ENCODE measurements at places on chromosomes 5 and 9. TPM values are rescaled to one million over a fixed set of nuclear protein-coding genes. Genes with fewer than 3 reads are reported as not detected.

- H3K27me3 ChIP-seq: no peaks in the 10 kb centered on the region
- H3K4me1 ChIP-seq: no peaks in the 10 kb centered on the region
- H3K4me3 ChIP-seq: no peak overlapping the region
- DNase-seq: no peak
- H3K36me3 ChIP-seq: no peaks in the 10 kb centered on the region
These were observed 215.2 kb downstream of the SMARCA2 start for GRCh38 chr9:2230362-2230761.

- H3K27me3 ChIP-seq: no peaks in the 10 kb centered on the region
- no peak for DNase-seq
- H3K36me3 ChIP-seq: no peaks in the 10 kb centered on the region
- H3K4me1 ChIP-seq: no peaks in the 10 kb centered on the region
- no peak overlapping the region for H3K27ac ChIP-seq
These were observed 458 bp downstream of the PRSS3 start for GRCh38 chr9:33795819-33796218.

The SYK gene
- 18.1 TPM for total RNA-seq

The MAP1B gene
- 616 TPM for total RNA-seq

DNA sequence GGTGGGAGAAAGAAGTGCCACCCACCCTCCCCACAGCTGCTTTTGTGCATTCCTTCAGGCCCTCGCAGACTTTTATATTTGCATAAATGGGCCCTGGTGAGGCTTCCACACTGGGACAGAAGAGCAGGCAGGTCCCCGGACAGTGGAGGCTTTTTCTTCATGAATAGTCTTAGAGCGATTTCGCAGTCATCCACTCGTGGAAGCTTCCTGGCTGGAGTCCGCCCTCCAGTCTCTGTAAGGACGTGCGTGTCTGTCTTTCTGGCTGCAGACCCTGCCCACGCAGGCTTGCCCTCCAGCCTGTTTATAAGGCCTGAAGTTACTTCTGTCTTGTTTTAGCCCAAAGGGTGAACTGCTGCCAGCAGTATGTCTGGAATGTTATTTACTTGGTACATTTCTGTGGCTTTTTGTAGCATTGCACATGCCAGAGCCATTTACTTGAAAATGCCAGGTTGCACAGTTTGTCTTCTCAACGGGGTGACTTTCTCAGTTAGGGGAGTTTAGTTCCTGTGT lies 195.7 kb downstream of the AOPEP start:
- no peaks in the 10 kb centered on the region for H3K36me3 ChIP-seq
- peak overlapping the region; percentile 31 for H3K4me3 ChIP-seq

The ENTPD2 gene
- 0.92 TPM for total RNA-seq

The GRM6 gene
- not detected for total RNA-seq

GRCh38 chr5:128904805-128905567 lies 60.3 kb upstream of the SLC27A6 start:
- no peak for DNase-seq
- no peak overlapping the region for H3K4me3 ChIP-seq
- H3K27me3 ChIP-seq: no peaks in the 10 kb centered on the region
- no peak overlapping the region for H3K27ac ChIP-seq
- H3K4me1 ChIP-seq: no peaks in the 10 kb centered on the region

The FBXL17 gene
- 24.8 TPM for total RNA-seq

DNA sequence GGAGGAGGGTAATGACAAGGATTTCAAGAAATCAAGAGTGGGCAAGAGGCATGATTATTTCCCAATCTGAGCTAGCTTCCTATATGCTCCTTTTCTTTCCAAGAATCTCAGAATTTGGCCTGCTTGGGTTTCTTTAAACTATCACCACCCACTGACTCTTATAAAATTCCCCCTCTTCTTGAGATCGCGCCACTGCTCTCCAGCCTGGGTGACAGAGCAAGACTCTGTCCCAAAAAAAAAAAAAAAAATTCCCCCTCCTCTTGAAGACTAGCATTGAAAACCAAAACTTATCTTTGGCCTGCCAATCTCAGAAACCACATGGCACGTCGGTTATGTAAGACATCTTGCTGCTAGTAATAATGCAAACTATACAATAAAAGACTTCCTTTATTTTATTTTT lies 3.4 kb upstream of the DMXL1 start:
- no peak overlapping the region for H3K4me3 ChIP-seq
- H3K36me3 ChIP-seq: no peaks in the 10 kb centered on the region
- DNase-seq: no peak
- H3K27ac ChIP-seq: no peak overlapping the region

GRCh38 chr5:5711112-5711511 lies 288.6 kb downstream of the ICE1 start:
- no peak overlapping the region for H3K27ac ChIP-seq
- peak overlapping the region; percentile 34 for H3K4me3 ChIP-seq
- no peak for DNase-seq
- no peaks in the 10 kb centered on the region for H3K36me3 ChIP-seq
- H3K27me3 ChIP-seq: no peaks in the 10 kb centered on the region

DNA sequence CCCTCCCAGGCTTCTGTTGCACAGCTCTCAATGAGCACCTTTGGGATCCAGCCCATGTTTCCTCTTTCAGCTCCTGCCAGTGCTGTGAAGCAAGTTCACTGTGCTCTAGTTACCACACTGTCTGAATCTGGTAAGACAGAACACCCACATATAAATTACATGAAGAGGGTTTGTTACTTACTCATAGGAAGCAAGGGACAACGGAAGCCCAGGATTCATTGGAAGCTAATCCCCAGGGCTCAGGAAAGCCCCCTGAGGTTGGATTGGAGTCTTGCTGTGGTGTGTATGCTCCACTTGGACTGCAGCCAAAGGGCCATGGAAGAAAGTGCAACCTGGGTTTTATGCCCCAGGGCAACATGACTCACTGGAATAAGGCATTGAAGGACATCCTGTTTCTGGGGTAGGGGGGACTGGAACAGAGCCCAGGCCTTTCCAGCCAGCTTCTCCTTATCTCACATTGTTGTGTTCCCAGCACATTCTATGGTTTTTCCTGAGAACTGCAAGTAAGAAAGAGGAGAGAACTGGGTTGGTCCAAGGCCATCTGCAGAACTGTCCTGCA lies 15.6 kb upstream of the CLK4 start:
- H3K4me1 ChIP-seq: no peaks in the 10 kb centered on the region
- H3K27ac ChIP-seq: no peak overlapping the region
- no peaks in the 10 kb centered on the region for H3K36me3 ChIP-seq
- H3K4me3 ChIP-seq: no peak overlapping the region

The GCNT4 gene
- total RNA-seq: 3.1 TPM

The RPP25L gene
- 5.5 TPM for total RNA-seq

DNA sequence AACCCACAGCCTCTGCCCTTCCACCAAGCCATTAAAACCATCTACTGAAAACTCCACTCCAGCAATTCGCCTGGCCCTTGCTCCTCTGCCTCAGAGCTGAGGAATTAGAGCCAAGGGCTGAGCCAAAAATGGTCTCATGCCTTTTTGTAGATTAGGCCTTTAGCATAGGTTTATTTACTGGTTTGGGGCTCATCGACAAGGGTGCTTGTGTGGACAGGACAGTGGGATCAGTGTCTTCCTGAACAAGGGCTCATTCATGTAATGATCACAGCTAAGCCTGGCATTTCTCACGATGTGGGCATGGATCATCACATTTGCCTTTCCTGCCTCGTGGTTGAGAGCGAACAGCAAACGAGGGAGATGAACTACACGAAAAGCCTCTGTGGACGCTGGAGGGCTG lies 59.2 kb upstream of the PHF24 start:
- H3K27me3 ChIP-seq: no peaks in the 10 kb centered on the region
- no peaks in the 10 kb centered on the region for H3K4me1 ChIP-seq
- DNase-seq: no peak
- no peaks in the 10 kb centered on the region for H3K36me3 ChIP-seq
- H3K27ac ChIP-seq: no peak overlapping the region

The FOXD4L6 gene
- not detected for total RNA-seq

DNA sequence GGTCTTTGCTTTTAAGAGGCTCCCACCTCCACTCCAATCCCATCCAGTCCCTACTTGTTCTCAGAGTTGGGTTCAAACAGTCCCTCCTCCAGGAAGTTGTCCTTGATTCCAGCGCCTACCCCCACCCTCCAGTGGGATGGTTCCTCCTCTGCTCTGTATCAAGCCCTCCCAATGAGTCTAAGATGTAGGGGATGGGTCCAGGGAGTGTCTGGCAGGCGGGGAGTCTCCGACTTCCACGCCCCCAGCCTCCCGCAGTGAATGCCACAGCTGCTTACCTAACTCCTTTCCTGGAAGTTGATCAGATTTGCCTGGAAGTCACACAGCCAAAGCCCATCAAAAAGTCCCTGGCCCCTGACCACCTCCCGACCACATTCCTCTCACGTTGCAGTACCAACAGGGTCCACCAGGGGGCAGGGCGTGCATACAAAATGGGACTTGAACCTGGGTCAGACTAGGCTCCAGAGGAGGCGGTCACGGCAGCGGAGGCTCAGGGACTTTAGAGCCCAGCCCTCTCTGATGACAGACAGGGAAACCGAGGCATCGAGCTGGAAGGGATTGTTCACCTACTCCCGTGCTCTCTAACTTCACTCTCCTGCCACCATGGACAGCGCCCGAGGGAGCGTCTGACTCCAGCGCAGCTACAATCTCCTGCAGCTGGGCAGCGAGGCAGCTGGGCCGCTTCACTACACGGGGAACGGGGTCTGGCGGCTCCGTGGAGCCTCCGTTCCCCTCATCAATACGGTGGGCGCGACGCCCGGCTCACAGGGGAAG lies 25.0 kb upstream of the TDRD7 start:
- DNase-seq: no peak
- H3K4me1 ChIP-seq: no peaks in the 10 kb centered on the region
- no peaks in the 10 kb centered on the region for H3K27me3 ChIP-seq

DNA sequence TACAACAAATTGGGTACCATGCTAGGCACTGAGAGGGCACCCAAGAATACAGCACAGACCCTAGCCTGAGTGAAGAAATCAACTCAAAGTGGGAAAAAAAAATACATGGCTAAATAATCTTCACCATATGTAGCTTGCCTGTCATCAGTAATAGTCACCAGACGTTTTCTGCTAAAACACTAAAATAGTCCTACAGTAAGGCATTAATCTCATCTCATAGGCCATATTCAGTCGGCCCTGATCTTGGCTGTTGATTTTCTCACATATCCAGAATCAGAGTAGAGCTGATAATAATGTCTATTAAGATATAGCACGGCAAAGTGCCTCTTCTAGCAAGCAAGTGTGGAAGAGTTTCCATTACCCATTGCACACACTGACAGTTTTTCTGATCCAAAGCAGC lies 322.1 kb upstream of the SLC30A5 start:
- H3K27me3 ChIP-seq: no peaks in the 10 kb centered on the region
- H3K4me1 ChIP-seq: peaks cover 14% of the 10 kb centered on the region
- H3K4me3 ChIP-seq: no peak overlapping the region
- no peak overlapping the region for H3K27ac ChIP-seq
- no peak for DNase-seq

GRCh38 chr5:90408571-90409317 lies 812 bp downstream of the CETN3 start:
- H3K27me3 ChIP-seq: no peaks in the 10 kb centered on the region
- no peaks in the 10 kb centered on the region for H3K36me3 ChIP-seq
- DNase-seq: no peak
- H3K4me1 ChIP-seq: peaks cover 6% of the 10 kb centered on the region
- peak overlapping the region; percentile 94 for H3K4me3 ChIP-seq
- peak overlapping the region; percentile 98 for H3K27ac ChIP-seq

The HMCN2 gene
- total RNA-seq: 6.3 TPM

DNA sequence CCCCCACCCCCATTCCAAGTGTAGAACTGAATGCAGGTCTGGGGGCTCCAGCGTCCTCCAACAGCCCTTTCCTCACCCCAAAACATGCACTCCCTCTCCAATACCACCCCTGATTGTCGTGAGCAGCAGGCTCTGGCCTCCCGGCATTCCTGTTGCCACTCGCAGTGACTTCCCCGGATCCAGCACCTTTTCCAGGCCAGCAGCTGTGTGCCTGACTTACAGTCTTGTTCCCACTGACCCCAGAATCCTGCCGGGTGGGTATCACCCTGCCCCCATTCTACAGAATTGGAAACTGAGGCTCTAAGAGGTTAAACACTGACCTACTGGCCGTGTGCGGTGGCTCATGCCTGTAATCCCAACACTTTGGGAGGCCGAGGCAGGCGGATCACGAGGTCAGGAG lies 127.2 kb downstream of the OLFM1 start:
- H3K27ac ChIP-seq: no peak overlapping the region
- H3K4me3 ChIP-seq: no peak overlapping the region
- no peak for DNase-seq
- no peaks in the 10 kb centered on the region for H3K36me3 ChIP-seq

DNA sequence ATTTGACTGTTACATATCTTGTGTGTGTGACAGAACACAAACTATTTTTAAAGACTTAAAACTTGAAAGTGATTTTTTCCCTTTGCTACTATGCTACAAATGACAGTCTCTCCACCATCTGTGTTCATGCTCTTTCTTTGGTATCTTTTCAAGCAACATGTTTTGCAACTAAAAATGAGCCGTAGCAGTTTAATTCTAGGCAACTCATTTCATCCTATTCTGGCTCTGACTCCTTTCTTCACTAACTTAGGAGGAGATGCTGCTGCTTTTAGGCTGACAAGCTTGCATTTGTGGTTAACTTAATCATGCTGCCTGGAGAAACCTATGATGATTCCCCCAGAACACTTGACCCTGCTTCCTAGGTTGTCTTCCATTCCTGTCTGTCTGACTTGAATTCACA lies 100.6 kb downstream of the HACD4 start:
- no peaks in the 10 kb centered on the region for H3K27me3 ChIP-seq
- no peaks in the 10 kb centered on the region for H3K36me3 ChIP-seq
- no peak for DNase-seq
- H3K4me3 ChIP-seq: no peak overlapping the region
- no peak overlapping the region for H3K27ac ChIP-seq

The CCNG1 gene
- total RNA-seq: 83.7 TPM

The CMYA5 gene
- 1.6 TPM for total RNA-seq

The PCDHA11 gene
- 0.21 TPM for total RNA-seq
